ENCODE measurements at places on chromosomes 6 and 20. TPM values are rescaled to one million over a fixed set of nuclear protein-coding genes. Genes with fewer than 3 reads are reported as not detected.

DNA sequence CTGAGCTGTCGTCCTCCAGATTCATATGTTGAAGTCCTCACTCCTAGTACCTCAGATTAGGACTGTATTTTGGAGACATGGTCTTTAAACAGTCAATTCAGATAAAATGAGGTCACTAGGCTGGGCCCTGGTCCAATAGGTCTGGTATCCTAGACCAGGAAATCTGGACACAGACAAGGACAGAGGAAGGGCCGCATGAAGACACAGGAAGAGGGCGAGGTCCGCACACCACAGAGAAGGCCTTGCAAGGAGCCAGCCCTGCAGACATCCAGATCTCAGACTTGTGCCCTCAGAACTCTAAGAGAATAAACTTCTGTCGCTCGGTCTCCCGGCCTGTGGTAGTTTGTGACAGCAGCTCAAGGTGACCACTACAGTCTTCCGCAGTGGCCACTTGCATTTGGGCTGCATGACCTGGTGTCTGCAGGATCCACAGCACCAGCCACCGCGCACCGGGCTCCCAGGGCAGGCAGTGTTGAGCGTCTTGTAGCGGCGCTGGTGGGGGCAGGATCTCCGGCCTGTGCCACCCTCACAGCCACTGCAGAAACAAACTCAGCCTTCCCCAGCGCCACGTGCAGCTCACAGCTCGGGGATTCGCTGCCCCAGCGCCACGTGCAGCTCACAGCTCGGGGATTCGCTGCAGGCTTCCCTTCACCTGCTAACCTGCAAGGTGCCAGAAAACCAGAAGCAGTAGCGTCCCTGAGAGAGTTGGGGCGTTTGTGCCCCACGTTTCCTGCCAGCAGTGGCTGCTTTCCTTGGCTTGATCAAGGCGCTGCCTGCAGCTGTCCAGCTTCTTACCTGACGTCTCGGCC lies 6.0 kb upstream of the RBM38 start:
- DNase-seq, result no peak

DNA sequence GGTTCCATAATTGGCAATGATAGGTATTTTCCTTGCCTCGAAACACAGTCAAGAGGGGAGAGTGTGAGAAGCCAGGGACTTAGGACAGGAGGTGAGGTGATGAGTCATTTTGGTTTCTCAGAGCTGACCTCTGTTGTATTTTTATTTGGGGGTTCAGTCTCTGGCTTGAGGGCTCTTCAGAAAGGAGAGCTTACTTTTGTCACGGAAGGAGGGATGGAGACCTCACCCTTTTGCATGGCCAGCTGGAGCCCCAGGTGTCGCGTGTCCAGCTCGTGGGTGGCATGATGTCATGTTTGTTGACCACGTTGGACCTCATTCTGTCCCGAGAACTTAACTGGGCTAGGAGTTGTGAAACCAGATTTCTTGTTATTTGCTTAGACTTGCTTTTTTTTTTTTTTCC lies 293.9 kb downstream of the QKI start:
- DNase-seq, result no peak

- DNase-seq, result no peak
Measured at GRCh38 chr6:35905841-35906498, 14.9 kb downstream of the SRPK1 start.

DNA sequence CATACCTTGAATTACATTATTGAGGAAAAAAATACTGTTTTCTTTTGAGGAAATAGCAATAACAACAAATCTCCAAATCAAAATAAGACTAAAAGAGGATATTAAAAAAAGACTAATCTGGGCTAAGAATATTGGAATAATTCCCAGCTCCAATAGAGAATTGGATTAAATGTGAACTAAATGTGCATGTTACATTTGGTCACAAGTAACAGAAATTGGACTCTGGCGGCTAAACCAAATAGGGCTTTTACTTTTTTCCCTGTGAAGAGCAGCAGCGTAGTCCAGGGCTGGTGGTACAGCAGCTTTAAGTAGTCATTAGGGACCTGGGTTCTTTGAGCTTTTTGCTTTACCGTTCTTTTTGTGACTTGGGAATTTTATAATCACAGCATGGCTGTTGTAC lies 71.9 kb downstream of the ELOVL2 start:
- no peak for DNase-seq

Gene SIGLEC1
- total RNA-seq, result not detected
